ENCODE measurements at places on chromosomes 7 and 10.

DNA sequence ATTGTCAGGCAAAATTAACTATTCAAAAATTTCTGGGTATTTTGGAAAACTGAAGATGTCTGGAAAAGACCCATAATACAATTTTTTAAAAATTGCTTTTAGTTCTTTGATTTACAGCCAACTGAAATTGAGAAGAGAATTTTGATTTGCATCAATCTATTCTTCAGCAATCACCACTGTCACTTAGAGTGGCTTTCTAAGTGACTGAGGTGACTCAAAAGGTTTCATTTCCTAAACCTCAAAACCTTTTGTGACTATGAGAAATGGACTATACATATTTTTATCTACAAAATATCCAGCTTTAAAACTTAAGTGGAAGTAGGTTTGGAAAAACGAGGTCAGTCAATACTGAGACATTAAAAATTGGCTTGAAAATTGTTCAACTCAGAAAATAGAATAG, 60.0 kb downstream of the ENO4 start:
- DNase-seq, result no peak

DNA sequence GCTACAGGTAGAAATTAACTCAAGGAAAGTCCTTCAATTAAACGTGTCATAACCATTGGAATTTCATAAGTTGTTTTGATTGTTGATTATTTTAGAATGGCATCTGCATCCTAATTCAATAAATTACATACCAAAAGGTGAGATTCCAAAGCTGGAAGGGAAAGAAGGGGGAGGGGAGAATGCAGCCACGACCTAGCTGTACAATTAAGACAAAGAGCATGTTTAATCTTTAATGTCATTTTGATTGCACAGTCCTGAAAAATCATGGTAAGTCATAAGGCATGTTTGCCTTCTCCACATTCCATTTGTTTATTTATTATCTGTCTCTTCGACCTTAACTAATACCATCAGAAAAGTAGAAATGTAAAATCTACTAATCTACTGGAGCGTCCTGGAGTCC, 358.1 kb downstream of the FRMD4A start:
- DNase-seq, result no peak

DNA sequence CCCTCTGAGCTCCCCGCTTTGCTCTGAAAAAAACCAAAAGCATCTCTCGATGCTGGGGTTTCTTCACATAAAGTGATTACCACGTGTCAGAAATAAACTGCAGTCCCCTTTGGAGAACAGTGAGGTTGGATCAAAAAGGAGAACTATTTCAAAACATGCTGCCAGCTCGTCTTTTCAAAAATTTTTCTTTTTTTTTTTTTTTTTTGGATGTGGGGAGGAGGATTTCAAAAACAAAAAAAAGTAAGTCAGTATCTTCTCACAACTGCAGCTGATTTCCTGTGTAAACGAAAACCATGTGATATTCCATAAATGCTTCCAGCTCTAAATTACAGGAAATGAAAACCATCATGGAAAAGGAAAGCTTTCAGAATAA, 155.0 kb upstream of the LYZL2 start:
- DNase-seq, result no peak

DNA sequence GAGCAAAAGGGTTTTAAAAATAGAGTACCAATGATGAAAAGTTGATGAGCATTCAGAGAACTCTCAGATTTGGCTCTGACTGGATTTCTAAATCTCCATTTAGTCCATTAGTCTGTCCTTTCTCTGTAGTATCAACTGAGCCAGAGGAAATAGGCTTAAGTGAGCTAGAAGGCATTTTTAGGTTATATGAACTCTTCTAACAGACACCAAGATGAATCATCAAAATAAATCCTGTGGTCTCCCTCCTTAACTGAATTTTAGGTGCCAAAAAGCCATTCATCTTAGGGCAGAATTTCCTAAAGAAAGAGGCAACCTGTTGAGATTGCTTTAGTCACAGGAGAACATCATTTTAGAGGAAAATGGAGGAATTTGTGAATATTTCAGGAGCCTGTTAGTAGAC, 305.1 kb downstream of the AUTS2 start:
- DNase-seq, result no peak

DNA sequence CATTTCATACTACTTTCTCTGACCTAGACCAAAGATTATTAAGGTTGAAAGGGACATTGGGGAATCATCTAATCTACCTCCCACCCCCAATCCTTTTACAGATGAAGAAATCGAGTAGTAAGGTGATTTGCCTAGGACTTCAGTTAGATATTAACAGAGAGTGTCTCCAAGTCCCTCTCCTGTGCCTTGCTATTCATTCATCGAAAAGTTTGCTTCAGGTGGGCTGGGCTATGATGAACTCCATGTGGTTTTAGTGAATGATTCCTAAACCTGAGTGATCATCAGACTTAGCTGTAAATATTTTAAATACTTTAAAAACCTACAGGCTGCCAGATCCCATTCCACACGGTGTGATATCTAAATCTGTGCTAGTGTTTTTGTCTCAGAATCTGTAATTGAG, 259.4 kb upstream of the SORCS1 start:
- DNase-seq, result no peak

GRCh38 chr10:78942091-78942501, 126.7 kb upstream of the ZMIZ1 start:
- no peak for DNase-seq

DNA sequence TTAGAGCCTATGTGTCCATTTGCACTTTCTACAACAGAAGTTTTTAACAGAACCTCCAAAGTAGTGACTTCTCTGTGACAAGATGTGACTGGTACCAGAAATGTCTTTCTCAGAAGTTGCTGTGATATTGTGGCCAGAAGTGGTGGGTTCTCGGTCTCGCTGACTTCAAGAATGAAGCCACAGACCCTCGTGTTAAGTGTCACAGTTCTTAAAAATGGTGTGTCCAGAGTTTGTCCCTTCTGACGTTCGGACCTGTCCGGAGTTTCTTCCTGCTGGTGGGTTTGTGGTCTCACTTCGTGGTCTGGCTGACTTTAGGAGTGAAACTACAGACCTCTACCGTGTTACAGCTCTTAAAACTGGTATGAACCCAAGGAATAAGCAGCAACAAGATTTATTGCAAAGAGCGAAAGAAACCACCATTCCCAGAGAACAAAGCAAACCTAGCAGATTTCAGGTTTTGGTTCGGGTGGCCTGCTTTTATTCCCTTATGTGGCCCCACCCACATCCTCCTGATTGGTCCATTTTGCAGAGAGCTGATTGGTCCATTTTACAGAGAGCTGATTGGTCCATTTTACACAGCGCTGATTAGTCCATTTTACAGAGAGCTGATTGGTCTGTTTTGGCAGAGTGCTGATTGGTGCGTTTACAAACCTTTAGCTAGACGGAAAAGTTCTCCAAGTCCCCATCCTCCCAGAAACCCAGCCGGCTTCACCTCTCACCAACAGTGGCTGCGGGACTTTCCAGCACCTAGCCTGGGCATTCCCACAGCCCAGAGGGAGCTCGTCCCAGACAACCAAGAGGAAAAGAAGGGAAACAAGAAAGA, 3.0 kb downstream of the ITPRID1 start:
- DNase-seq, result no peak

GRCh38 chr10:91389636-91390512, 20.3 kb upstream of the HECTD2 start:
- DNase-seq, result peak; percentile 31

- DNase-seq, result peak; percentile 43
These were observed 350.1 kb upstream of the MKI67 start for GRCh38 chr10:128476368-128476725.

DNA sequence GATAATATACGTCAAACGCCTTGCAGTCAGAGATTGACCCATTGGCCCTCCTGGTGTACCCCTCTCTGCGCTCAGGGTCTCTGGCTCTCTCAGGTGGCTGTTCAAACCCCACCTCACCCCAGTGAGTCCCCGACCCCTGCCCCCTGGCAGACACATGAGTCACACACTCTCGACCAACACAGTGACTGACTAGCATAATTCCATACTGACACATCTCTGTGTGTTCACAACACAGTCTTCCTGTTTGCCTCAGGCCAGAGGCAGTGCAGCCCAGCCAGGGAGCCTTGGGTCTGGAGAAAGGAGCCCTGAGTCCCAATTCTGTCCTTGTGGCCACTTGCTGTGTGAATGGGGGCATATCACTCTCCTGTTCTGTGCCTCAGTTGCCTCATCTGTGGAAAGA, 40.1 kb downstream of the PALD1 start:
- DNase-seq, result no peak

GRCh38 chr7:27083646-27084045, 12.2 kb downstream of the HOXA1 start:
- DNase-seq, result no peak

GRCh38 chr7:96414931-96415292, 93.0 kb upstream of the SLC25A13 start:
- DNase-seq, result peak; percentile 51

- peak; percentile 60 for DNase-seq
These were observed 57.6 kb downstream of the MMRN2 start for GRCh38 chr10:86899670-86900276.

DNA sequence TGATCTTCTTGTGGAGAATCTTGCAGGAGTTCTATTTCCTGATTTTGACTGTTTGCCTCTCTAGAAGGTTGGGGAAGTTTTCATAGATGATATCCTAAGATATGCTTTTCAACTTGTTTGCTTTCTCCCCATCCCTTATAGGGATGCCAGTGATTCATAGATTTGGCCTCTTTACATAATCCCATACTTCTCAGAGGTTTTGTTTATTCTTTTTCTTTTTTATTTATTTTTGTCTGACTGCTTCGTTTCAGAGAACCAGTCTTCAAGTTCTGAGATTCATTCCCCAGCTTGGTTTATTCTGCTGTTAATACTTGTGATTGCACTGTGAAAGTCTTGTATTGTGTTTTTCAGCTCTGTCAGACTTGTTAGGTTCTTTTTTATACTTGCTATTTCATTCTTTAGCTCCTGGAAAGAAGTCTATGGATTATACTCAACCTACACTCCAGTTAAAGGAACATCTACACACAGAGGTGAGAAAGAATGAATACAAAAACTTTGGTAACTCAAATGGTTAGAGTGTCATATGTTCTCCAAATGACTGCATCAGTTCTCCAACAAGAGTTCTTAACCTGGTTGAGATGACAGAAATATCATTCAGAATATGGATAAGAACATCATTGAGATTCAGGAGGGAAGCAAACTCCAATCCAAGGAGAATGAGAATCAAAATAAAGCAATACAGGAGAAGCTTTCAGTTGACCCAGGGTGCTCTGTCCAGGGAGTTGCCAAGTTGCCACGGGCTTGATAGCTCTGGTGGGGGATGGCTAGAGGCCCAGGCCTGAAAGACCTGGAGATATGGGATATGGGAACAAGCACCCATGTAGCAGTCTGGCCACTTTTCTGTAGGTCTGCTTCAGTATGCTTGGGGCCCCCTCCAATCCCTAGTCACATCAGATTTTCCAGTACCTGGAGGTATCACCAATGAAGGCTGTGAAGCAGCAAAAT, 150.3 kb downstream of the AHR start:
- no peak for DNase-seq

- peak; percentile 92 for DNase-seq
These were observed at the start of gene CALY for GRCh38 chr10:133336577-133337369. Gene CALY, minus strand, starts transcription at chr10:133336896. Its CDS starts 7,907 bp downstream, at chr10:133328989.

DNA sequence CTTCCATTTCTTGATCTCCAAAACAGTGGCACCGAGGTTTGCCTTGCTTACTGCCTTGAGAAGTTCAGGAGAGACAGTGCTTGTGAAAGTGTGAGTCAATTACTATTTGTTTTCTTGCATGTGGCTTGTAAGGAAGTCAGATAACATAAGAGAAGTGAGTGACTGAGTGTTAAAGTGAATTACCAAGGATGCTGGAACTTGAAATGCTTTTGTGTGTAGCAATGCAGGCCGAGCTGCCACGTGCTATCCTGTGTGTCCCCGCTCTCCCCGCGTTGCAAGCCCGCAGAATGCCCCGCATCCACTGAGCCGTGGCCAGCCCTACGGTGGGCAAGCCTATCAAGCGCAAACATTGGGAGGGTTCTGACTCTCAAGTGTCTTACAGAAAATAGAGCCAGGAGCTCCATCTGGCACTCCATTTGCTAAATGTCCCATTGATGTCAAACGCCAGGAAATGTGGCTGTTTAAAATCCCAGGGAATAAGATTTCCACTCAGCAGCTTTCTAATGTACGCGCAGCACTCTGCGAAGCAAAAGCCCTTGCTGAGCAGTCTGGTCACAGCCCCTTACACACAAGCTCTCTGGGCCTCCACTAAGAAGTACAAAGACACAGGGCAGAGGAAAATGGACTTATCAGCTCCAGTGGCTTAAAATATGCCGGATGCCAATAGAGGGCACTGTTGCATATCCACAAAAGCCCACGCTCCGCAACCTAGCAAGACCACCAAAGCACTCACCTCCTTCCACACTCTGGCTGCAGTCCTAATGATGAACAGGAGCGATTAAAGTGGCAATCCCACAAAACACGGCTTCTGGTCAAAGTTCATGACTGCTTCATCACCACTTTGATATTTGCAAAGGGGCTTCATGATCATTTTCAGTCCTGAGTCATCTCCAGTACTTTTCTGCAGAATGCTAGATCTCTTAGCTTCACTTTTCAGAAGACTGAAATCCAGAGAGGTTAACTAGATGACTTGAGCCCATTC, 158.0 kb upstream of the ITGB1 start:
- DNase-seq, result peak; percentile 60

GRCh38 chr10:66862687-66863258, 63.1 kb upstream of the LRRTM3 start:
- no peak for DNase-seq

DNA sequence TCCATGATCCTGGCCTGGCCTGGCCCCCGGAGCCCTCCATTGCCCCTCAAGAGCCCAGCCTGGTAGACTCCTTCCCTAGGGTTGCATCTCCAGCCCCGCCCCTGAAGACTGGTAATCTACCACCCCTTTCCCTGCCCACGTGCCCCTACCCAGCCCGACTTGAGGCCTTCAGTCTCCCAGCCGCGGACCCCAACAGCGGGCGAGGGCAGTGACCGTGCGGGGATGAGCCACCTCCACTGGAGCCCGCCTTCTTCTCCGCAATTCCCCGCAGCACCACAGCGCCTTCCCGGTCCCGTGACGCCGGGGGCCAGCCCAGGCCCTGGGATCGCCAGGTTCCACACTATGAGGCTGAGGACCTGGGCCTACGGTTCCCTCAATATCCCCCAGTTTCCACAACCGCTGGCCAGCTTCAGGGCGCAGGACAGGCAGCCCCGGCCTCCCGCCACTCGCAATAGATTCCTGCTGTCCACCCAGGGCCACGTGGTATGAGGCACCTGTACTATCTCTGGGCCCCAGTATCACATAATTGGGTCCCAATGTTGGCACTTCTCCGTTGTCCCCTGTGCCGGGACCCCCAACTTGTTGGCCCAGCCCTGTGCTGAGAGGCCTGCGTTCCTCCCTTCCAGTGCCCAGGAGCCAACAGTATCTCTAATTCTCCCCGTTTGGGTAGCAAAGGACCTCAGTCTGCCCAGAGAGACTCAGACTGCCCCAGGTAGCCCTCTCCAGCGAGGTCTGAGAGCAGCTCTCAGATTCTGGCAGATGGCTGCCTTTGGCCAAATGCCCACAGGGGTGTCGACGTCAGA, 1.1 kb upstream of the GPRIN2 start:
- no peak for DNase-seq

GRCh38 chr7:50685135-50686065, 97.3 kb downstream of the GRB10 start:
- DNase-seq, result no peak
